ENCODE measurements at places on chromosomes 13 and 19.

- DNase-seq, result no peak
Observed at GRCh38 chr19:39385629-39386411, 5.1 kb downstream of the PAF1 start.

DNA sequence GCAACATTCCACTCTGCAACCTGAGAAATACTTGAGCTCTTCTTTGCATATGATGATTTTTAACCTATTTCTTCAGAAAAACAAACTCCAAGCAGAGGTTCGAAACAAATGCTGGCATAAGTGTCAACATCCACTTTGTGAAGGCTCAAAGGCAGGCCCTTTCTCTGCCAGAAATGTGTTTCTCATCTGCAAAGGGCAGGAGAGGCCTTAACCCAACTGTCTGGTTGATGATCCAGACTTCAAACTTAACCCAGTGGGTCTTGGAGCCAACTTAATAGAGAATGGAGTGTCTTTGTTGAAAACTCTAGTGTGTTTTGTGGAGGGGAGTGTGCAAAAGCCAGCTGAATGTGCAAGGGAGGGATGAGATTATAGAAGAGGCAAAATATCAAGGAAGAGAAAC is 28.3 kb upstream of the ZNF507 start:
- DNase-seq, result no peak

DNA sequence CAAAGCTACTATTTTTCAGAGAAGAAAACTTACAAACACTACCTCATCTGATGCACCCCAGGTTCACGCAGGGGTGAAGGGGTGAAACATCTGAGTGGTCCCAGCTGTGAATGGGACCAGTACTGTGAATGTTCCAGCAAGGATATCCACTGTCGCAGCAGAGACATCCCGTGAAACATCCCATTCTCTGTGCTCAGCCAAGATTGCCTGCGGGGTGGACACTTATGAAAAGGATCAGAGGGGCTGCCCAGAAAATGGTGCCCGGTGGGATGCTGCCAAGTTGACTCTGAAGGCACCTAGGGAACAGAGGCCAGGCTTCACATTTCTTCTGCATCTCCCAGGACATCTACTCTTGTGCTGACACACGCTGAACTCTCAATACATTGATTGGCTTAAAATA is 15.9 kb downstream of the IRS2 start:
- DNase-seq, result no peak

DNA sequence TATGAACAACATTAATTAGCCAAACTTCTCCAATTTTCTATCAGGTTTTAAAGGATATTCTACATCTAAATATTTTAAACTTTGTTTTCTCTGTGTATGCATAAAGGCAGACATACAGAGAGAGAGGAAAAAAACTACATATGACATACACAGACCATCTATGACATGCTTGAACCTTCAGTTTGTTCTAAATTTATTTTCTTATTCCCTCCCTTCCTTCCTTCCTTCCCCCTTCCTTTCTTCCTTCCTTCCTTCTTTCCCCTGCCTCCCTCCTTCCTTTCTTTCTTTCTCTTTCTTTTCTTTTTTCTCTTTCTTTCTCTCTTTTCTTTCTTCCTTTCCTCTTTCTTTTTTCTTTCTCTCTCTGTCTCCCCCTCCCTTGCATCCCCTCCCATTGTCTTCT is 35.8 kb upstream of the CD70 start:
- no peak for DNase-seq

GRCh38 chr19:18989316-18989715 is 44.0 kb downstream of the SUGP2 start:
- DNase-seq, result no peak

GRCh38 chr19:31718898-31719297 is 369.7 kb upstream of the TSHZ3 start:
- no peak for DNase-seq

- no peak for DNase-seq
Observed at GRCh38 chr19:40261631-40262030, 23.5 kb downstream of the AKT2 start.

DNA sequence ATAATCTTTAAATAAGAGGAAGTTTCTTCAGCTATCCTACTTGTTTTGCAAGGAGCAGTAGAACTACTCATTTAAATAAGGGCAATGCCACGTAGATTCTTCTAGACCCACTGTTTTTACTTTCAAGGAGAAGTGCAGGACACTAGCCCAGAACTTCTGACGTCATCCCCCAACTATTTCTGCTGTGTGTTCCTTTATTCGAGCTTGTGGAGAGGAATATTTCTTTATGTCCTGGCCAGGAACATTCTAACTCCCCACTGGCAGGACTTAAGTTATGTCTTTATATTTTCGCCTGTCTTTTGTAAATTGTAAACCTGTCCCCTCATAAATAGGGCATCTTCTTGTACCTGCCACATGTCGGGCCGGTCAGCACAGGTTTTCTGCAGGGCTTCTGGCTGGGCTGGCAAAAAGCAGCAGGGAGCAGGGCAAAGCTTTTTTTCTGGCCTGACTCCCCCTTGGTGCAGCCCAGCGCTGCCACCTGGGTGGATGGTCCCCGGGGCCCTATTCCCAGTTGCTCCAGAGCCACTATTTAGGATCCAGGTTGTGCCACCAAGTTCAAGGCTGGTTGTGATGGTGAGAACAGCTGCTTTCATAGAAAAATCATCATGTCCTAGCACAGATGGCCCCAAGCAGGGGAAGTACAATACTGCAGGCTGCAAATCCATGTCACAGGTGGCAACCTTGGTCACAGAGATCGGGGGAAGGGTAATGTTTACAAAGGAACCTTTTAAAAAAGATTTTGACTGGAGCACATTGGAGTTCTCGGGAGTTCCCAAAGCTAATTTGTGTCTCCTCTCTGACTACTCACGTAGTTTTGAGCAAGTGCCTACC is 1.8 kb downstream of the MBNL2 start:
- no peak for DNase-seq

DNA sequence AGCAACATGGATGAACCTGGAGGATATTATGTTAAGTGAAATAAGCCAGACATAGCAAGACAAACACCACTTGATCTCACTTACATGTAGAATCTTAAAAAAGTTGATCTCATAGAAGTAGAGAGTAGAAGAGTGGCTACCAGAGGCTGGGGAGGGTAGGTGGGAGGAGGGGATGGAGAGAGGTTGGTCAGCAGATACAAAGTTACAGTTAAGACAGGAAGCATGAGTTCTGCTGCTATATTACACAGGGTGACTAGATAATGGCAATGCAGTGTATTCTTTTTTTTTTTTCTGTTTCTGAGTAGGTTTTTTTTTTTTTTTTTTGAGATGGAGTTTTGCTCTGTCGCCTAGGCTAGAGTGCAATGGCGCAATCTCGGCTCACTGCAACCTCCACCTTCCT is 15.2 kb upstream of the THSD1 start:
- no peak for DNase-seq

GRCh38 chr19:46823049-46823448 is 27.6 kb downstream of the AP2S1 start:
- DNase-seq, result no peak

- DNase-seq, result no peak
Observed at GRCh38 chr13:111049791-111050538, 65.1 kb upstream of the ARHGEF7 start.

GRCh38 chr13:38412266-38412665 is 62.6 kb downstream of the UFM1 start:
- DNase-seq, result no peak

DNA sequence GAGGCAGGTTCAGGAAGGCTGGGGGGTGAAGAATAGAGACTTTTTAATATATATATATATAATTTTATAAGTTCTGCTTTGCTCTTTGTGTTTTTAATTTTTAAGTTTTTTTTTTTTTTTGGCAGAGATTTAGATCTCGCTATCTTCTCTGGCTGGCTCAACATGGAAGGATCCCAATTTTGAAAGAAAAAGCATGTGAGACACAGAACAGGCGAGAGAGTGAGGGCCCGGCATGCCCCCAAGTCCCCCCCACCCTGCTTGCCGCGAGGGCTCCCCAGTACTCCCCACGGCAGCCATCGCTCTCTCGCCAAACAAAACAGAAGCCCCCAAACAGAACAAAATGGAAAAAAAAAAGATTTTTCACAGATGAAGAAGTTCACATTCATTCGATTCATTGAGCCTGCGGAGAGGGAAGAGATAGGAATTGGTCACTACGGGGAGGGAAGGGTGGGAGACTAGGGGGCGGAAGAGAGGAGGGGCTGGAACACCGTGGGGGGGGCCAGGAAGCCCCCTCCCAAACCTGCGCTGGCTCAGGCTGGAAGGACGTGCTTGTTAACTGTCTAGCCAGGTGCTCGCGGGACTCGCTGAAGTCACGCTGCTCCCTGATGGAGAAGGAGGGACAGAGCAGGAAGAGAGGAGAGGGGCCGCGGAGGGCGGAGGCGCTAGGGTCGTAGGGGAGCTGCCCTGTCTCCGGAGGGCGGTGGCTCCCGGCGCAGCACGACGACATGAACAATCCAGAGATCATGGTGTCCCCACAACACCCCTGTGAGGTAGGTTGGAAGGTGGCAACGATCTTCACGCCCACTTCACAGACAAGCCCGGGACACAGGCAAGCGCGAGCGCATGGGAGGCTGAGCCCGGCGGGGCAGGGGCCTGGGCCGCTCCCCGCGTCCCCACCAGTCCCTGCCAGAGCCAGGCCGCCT is 10.6 kb downstream of the KHSRP start:
- DNase-seq, result no peak

DNA sequence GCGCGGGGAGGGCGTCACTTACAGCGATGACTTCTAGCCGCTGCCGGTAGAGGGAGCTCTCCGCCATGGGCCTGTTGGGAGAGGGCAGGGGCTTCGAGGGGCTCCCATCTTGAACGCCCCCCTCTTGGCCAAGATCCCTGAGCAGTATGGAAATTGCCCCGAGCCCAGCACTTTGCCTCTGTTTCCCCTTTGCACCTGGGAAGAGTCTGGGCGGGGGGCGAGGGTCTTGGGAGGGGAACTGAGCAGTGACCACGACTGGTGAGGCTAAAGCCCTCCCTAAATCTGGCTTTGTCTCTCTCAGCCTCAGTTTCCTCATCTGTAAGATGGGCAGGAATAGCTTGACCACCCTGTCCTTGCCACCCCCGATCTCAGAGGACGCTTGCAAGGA is 2.8 kb downstream of the PALM3 start:
- DNase-seq, result no peak

DNA sequence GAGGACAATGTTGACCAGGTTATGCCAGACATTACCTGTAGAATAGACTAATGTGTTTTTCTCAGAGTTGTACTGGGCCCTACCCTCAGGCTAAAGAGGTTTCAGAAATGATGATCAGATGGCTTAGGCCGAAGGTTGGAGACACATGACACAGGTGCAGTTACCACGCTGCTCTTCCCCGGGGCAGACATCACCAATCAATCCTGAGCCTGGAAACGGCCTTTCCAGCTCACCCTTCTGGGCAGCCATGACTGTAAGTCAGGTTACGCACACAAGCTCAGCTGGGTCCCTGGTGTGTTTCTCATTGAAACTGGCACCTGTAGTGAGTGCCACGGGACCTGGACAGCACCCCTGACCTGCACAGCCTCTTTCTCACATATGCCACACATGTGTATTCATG is 299.3 kb downstream of the UQCRFS1 start:
- no peak for DNase-seq

DNA sequence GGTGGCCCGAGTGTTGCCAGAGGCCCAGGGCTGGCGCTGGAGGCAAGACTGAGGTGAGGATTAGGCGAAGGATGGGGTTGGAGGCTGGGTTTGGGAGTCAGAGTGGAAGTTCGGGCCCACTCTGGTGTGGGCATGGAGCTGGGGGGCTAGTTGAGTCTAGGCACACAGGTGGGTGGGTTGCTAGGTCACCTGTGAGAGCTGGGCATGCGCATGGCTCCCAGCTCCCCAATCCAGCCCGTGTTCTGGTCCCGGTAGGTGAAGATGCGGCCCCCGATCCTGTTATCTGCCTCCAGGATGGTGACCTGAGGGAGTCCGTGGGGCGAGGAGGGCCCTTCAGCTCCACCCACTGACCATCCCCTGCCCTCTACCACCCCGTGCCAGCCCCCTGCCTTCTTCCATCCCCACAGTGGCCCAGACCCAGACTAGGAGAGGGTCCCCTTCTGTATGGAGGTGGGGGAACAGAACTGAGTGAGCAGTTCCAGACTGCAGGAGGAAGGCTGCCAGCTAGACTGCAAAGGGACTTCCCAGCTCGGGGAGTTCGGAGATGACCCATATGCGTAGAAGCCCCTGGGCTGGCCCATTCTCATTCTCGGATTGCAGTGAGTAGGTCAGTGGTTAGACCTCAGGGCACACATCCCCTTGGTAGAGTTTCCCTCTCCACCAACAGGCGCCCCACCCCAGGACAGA is 1.7 kb downstream of the IL4I1 start:
- no peak for DNase-seq

GRCh38 chr19:28171983-28172382 is 1041.0 kb downstream of the UQCRFS1 start:
- DNase-seq, result no peak

DNA sequence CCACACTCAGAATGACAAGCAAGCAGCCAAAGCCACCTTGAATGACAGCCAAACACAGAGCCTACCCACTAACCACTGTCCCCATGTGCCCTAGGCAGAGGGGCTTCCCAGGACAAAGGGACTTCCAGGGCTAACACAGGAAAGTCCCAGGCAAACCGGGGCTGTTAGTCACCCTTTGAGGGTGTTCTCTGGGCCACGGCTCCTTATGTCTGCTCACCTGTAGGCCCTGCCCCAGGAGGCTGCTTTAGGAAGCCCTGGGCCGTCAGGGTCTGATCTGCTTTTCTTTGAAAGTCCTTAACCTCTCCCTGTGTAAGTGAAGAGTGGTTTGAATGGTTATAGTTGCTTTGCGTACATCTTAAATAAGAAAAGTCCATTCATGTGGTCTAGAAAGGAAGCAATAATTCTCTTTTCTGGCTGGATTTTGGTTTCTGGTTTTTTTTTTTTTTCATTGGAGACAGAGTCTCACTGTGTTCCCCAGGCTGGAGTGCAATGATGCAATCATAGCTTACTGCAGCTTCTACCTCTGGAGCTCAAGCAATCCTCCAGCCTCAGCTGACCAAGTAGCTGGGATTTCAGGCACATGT is 161.4 kb downstream of the EFNB2 start:
- no peak for DNase-seq

- no peak for DNase-seq
Observed at GRCh38 chr19:11261971-11262839, at the start of gene DOCK6. TSS of gene DOCK6 (minus strand) at chr19:11262524. CDS start at chr19:11262440, 84 bp downstream.

- DNase-seq, result no peak
Observed at GRCh38 chr19:5305163-5305562, 35.4 kb downstream of the PTPRS start.

DNA sequence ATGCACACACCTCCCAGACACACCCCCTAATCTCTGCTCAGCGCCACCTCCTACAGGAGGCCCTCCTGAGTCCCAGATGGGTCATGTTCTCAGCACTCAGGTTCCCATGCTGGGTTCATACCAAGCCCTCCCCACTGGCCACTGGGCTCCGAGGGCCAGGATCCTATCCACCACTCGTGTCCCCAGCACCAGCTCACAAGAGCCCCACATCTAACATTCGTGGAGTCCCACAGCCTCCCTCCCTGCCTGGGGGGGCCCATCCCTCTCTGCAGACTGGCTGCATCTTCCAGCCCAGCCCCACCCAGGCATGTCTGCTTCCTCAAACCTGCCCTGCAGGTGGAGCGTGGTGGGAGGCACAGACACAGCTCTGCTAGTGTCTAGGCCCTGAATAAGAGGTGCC is 227.4 kb downstream of the TUBA3C start:
- DNase-seq, result no peak

- no peak for DNase-seq
Observed at GRCh38 chr13:20988909-20989655, 72.3 kb downstream of the LATS2 start.
